Keratinocyte (primary cell): ENCODE measurements at places on chromosomes 6 and 20. TPM values are rescaled to one million over a fixed set of nuclear protein-coding genes. Genes with fewer than 3 reads are reported as not detected.

COL19A1 gene
- polyA plus RNA-seq: not detected in 3 replicates

C6orf141 gene
- 20.7 to 59.1 TPM (median 51.6 TPM) in 3 replicates for polyA plus RNA-seq

SAYSD1 gene
- polyA plus RNA-seq: 7.7 to 8.4 TPM (median 7.9 TPM) in 3 replicates

TTK gene
- polyA plus RNA-seq: 2.0 to 15.3 TPM (median 7.9 TPM) in 3 replicates

DNA sequence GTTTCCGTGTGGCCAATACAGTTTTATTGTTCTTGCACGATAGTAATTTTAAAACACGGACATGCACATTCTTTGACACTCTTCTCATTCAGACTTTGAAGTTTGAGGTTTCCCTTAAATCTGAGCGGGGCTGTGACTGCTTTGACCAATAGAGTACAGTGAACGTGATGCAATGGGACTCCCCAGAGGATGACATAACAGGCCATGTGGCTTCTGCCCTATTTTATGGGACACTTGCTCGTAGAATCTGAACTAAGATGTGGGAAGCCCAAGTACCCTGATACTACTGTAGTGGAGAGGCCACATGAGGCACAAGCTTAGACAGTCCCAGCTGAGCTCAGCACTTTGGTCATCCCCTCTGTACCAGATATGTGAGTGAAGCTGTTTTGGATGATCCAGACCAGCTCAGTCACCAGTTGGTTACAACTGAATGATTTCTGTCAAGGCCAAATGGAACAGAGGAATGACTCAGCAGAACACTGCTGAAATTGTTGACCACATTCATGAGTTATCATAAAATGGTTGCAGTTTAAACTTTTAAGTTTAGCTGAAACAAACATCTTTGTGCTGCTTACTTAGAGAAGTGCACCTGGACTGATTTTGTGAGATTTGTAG, 279.4 kb downstream of the RFPL4B start:
- no peak for DNase-seq

- no peak for DNase-seq
These were observed 11.3 kb upstream of the TRAM2 start for GRCh38 chr6:52588087-52588709.

DNA sequence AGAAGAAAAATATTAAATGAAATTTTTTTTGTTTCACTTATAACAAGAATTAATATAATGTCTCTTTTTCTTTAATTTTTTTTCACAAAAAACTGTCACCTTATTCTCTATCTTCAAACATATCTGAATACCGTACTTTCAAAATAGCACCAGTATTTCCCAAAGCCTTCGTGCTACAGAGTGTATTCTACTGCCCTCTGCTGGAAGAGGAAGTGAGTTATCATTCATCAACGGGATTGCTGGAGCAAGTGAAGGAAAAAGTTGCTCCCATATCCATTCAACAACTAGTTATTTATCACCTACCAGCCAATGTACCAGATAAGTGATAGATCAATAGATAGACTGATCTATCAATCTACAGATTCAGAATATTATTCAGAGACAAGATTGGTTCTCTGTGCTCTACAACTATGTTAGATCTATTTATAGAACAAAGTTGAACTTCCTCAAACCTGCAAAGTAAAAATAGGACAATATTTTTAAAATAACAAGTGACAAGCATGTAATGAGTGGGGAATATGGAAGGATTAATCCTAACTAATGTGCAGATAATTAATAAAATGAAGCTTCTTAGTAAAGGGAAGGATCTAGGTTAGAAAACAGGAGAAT, 26.7 kb upstream of the TFAP2B start:
- DNase-seq: no peak

GRCh38 chr6:111583221-111583620, 22.5 kb downstream of the TRAF3IP2 start:
- DNase-seq: no peak

DNA sequence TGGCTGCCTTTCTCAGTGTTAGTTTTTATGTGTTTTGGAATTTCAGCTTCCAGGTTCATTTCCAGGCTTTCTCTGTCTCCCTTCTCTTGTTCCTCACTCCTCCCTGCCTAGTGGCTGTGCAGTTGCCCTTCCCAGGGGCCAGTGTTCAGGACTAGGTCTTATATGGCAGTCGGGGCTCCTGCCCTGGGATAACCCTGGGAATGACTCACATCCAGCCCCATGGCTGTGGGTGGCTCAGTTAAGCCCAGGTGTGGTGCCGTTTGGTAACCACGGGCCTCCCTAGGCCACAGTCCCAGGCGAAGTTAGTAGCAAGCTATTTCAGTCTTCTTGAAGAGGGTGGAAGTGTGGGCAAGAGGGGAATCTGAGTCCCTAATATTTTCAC, 57.4 kb upstream of the DDR1 start:
- DNase-seq: no peak

GRCh38 chr6:34546551-34547321, 9.4 kb downstream of the SPDEF start:
- DNase-seq: no peak

GRCh38 chr20:2739042-2739398, 46.4 kb downstream of the EBF4 start:
- DNase-seq: no peak

GRCh38 chr6:1386038-1386709, 3.2 kb upstream of the FOXF2 start:
- DNase-seq: no peak

DNA sequence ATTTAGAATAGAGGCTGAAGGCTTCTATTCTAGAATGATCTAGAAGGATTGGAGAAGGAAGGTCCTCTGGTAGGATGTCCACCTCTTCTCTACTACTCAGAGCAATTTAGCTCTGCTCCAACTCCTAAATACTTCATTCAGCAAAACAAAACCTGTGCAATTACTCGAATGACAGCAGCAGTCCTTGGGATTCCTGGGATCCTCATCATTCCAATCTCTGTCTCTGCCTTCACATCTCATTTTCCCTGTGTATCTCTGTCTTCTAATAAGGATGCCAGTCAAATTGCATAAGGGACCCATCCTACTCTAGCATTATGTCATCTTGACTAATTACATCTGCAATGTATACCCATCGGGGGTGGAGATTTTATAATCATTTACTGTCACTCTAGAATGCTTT, 5.5 kb upstream of the AIG1 start:
- DNase-seq: no peak

DNA sequence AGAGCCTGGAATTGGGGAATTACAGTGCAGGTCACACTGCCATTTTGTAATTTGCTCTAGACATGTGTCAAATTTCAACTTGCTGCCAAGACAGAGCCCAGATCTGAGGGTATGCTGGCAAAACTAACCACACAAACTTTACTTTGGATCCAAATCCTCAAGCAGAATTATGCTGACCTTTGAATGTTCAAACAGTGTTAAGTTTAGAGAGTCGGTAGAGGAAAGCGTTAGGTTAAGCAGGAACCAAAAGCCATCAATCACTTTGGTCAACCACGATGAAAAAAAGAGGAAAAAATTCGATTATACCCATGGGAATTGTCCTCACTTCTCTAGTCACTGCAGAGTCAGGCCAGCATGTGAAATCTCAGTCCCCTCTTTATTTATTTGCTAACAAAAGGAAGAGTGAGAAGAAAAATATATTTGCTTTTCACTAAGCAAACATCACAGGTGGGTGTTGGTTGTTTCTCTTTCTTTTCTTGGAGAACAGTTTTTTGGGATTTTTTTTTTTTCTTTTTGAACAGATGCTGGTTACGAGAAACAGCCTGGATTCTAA, 105.1 kb upstream of the ADGRF1 start:
- DNase-seq: no peak

DNA sequence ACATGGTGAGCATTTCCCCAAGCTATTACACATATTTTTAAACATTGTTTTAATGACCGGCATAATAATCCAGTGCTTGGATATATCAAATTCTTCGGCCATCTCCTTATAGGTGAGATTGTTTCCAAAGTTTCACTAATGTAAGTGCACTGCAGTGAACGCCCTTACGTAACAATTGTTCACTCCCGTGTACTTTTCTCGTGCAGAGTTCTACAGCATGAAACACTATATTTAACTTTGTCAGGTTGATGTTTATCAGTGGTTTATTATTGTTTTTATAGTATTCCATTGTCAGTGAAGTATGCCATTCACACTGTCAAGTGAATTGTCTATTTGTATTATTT, 3.4 kb upstream of the GZF1 start:
- no peak for DNase-seq

DNA sequence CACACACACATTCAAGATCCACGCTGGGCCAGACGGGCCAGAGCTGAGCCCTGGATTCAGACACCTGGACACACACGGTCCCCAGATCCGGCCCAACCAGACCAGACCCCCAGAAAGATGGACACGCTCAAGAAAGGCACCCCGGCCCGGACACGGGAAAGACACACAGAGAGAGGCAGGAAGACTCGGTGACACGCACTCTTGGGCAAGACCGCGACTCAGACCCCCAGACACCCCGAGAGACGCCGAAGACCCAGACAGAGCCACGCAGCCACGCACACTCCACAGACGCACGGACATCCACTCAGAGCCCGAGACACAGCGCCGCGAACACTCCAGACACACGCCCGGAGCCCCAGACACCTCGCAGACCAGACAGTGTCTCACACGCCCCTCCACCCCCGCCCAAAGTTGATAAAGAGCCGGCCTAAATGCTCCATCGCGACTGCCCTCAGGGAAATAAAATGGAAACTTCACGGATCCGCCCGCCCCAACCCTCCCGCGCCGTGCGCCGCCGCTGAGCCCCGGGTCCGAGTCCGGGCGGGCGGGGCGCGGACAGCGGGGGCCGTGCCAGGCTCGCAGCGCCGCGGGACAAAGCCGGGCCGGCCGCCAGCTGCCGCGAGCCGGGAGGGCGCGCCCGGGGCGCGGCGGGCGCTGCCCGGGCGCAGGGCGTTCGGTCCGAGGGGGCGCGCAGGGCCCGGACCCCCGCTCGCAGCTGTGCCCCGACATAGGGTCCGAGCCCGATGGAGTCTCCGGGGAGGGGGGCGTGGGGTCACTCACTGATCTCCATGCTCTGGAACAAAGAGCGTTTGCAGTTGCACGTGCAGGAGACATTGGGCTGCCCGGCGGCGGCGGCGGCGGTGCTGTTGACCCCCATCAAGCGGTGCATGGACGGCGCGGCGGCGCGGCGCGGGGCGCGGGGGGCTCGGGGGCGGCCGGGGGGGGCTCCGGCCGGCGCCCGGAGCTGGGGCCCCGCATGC, 831 bp downstream of the PMEPA1 start:
- no peak for DNase-seq

DNA sequence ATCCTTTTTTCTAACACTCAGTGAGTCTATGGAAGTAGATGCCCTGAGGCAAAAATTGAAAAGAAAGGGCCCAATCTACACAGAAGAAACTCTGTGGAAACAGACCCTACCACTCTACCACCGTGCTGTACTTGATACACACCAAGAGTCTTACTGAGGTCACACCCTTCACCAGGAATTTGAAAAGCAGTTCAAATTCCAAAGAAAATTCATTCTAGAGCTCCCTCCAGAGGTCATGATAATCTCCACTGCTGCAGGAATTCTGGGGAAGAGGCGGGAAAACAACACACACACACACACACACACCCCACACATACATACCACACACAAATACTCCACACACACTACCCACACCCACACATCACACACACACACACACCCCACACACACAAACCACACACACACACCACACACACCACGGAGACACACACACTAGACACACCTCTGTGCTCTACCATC, 336.8 kb downstream of the HDGFL1 start:
- DNase-seq: no peak

DNA sequence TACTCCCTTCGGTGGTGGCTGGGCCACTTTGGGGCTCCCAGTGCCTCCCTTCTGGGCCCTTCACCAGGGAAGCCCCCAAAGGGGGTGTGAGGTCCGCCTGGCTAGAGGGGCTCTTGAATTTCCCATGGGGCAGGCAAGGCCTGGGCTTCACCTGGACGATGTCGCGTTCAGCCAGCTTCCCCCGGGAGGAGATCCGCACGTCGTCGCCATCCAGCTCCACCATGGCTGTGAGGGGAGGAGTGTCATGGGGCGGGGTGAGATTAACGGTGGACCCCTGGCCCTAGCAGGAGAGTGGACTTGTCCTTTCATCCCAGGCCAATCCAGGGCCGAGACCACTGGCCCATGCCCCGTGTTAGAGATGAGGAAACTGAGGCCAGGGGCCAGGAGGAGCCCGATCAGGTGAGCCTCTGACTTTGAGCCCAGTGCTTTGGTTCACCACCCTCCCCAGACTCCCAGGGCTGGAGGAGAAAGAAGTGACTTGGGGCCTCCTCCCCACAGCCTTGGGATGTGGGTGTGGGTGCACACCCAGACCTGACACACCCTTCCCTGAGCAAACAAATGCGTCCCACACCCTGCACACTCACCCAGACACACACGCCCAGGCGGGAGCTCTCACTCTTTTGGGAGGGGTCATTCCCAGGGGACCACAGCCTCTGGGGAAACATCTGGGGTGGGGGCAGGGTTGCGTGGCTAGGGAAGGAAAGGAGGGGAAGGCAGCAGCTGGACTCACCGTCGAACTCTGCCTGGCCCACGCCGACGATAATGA, 46.1 kb downstream of the RAB44 start:
- no peak for DNase-seq
